ENCODE measurements at places on chromosomes 1 and 21.

- DNase-seq = no peak
Measured at GRCh38 chr1:84510668-84511067, 4.3 kb upstream of the GNG5 start.

GRCh38 chr1:50492142-50492541 lies 68.9 kb upstream of the DMRTA2 start:
- DNase-seq = no peak

DNA sequence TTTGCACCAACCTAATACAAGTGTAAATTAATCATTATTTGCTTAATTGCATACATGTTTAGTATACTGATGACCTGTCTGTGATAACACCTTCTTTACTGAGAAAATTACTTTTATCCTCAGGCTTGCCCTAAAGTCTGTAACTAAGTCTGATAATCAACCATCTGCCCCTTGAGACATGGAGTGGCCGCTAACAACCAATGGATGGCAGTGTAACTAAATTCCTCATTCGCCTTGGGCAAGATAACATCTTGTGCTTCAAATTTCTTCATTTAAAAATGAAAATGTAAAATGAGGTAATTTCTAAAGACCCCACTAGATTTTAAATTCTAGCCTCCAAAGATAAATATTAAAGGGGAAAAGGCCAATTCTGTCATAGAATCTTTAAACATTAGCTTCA lies 85.1 kb downstream of the ENAH start:
- no peak for DNase-seq

- DNase-seq = no peak
Measured at GRCh38 chr1:44338136-44338535, 16.9 kb downstream of the ERI3 start.

GRCh38 chr1:157189986-157190982 lies 52.1 kb upstream of the ETV3 start:
- DNase-seq = no peak

GRCh38 chr1:183077097-183077496 lies 53.9 kb downstream of the LAMC1 start:
- DNase-seq = no peak

DNA sequence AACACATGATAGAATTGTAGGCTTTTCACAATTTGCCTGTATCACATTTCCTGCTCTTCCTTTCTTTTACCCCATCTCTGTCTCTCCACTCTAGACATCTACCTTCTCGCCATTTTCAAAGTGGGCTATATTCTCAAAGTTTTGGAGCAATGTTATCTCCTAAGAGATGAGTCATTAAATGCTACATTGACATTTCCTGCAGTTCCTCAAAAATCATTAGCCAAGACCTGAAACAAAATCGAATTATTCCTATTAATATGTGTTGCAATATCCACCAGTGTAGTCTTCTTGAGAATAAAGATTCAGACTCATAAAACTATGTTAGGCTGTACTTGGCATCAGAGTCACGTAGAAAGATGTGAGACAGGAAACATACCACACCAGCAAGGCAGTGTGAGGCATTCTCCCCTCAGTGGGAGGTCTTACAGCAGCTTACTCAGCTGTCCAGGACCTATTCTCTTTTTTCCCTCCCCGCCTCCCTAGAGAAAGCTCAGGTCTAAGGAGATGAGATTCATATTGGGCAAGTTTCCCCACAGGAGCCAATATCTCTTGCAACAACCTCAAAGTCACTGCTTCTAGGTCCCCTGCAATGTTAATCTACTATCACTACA lies 38.8 kb downstream of the FRRS1 start:
- DNase-seq = no peak

- DNase-seq = no peak
Measured at GRCh38 chr1:175204330-175204729, 11.8 kb upstream of the KIAA0040 start.

GRCh38 chr1:63119575-63120155 lies 202.7 kb upstream of the FOXD3 start:
- DNase-seq = no peak

GRCh38 chr1:165831146-165831545 lies 3.7 kb downstream of the UCK2 start:
- DNase-seq = no peak

GRCh38 chr21:42063191-42063570 lies 7.9 kb upstream of the UMODL1 start:
- DNase-seq = no peak

DNA sequence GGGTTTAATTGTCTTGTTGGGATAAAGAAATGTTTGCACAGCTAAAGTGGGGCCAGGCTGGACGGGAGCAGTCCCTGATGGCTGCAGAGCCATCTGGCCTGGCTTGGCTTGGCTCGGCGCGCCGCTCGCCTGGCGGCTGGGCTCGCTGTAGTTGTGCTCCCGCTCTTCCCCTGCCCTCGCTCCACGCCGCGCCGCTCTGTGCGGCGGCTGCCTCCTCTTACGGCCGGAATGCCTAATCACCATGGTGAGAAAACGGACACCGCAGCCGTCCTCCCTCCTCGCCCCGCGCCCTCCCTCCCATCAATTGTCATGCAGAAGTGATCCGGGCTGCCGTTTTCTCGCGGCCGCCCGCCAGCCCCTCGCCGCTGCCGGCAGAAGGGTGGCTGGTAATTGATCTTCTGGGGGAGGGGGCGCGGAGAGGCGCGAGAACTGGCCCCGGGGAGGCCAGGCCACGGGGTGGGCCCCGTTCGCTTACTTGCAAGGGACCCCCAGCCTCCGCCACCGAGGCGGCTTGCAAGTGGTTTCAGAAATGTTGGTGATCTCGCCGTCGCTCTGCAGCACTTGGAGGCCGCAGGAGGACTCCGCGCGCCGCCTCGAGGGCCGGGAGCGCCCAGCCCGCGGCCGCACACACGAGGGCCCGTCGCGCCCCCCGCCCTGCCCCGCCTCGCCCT lies 12.4 kb downstream of the RNF220 start:
- DNase-seq = no peak

DNA sequence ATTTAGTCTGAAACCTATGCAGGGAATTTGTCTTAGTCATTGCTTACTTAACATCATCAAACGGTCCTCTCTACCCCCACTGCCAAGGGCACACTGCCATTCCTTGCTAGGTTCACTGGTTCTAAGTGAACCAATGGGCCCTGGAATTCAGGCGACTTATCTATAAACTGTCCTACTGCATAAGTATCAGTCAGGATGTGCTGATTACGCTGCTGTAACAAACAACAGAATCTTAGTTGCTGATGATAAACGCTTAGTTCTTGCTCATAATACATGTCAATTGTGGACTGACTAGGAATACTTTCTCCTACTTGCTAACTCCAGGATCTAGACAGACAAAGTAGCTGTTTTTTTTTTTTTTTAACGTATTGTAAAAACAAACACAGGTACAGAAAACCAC lies 136.1 kb downstream of the PRDM2 start:
- DNase-seq = no peak

DNA sequence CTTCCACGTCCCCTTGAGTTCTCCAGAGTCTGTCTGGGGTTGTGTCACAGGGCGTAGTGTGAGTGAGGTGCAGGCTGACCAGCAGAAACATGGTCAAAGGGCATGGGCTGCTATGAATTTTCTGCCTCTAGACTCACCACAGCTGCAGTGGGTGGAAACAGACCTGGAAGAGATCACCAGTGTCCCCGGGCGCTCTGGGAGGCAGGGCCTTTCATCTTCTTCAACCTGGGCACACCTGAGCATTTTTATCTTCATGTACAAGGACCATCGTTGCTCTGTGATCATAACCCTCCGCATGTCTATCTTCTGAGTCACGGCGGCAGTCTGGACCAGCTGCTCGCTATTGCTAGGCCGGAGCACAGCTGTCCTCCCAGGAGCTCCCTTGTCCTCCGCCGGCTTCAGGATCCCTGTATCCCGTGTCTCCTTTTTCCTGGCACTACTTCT lies 29.6 kb downstream of the DEGS1 start:
- DNase-seq = no peak

- no peak for DNase-seq
Measured at GRCh38 chr21:15210235-15210678, 145.5 kb upstream of the NRIP1 start.

GRCh38 chr1:30728832-30729638 lies 5.7 kb upstream of the MATN1 start:
- no peak for DNase-seq

GRCh38 chr1:208799186-208799585 lies 555.0 kb upstream of the PLXNA2 start:
- no peak for DNase-seq

GRCh38 chr1:159913451-159914192 lies 11.7 kb downstream of the TAGLN2 start:
- DNase-seq = no peak

GRCh38 chr1:60280256-60280655 lies 206.7 kb upstream of the C1orf87 start:
- no peak for DNase-seq

- DNase-seq = no peak
Measured at GRCh38 chr1:232925421-232926220, 24.8 kb upstream of the NTPCR start.

GRCh38 chr1:58508629-58509028 lies 37.9 kb downstream of the OMA1 start:
- no peak for DNase-seq

GRCh38 chr1:156584813-156585212 lies 5.3 kb downstream of the TTC24 start:
- no peak for DNase-seq

DNA sequence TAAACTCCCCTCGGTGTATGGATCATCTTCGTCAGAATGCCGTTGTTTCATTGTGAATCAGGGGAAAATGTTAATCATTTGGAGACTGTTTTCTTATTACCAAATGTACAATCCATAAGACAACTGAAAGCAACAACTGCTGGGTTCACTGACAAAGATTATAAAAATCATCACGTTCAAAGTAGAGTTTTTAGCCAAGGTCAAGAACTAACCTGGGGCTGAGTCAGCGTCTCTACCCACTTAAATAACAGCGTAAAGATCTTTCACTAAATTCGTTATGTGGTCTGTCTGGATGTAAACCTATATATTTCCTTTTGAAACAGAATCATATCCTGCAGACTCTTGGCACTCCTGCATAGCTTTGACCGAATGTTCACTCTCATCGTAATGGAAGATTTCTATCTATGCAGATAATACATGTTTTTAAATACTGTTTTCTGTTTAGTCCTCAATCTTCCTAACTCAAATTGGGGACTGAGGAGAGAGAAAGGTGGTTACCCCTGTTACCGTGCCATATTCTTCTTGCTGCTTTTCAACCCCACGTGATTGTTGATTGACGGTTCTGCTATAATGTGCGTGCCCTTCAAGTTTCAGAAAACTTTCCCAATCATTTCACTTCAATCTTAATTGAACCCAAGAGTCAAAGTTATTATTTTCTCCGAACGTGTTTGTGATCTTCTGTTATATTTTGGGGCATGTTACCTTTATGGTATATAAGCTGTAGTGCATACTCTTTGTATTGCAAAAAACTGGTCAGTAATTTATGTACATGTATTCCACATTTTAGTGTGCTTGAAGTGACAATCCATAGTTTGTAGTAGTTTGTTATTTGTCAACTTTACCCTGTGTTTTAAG lies 15.6 kb upstream of the NCMAP start:
- DNase-seq = no peak

GRCh38 chr1:23910553-23911246 lies 2.5 kb downstream of the CNR2 start:
- no peak for DNase-seq

DNA sequence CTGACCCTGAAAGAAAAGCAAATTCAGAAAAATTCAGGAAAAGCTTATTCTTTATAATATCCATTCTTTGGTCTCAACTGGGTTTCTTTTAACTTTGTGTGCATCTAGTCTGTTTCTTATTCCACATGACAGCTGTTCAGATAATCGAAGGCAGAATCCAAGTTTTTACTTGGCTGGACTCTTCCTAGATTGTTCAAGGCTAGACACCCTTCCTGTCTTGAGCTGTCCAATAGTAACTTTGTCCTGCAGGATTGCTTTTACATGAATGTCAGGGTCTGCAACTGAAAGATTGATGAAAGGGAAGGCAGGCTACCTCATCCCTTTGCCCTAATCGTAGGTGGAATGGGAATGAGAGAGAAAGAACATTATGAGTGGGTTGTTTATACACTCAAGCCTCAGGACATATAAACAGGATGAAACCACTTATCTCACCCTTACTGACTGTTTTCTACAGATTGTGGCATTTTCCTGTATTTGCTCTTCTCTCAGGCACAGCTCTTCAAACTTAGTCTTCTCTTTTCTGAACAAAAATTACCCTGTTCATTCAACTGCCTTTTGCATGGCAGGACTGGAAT lies 76.9 kb downstream of the LEPR start:
- no peak for DNase-seq

- DNase-seq = no peak
Measured at GRCh38 chr1:209208648-209209047, 374.9 kb upstream of the CAMK1G start.

DNA sequence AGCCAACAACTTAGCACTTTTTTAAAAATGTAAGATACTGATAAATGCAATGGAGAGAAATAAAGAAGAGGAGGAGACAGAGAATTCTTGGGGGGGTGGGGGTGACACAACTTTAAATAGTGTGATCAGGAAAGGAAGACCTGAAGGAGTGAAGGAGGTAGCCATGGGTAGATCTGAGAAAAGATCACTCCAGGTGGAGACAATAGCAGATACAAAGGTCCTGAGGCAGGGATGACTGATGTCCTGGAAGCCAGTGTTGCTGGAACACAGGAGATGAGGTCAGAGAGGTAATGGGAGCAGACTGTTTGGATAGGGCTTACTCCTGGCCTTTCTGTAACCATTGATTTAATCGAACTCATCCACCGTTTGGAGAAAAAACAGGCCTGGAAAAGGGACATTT lies 24.6 kb upstream of the TRABD2B start:
- no peak for DNase-seq

GRCh38 chr21:46554431-46555224 lies 50.3 kb downstream of the S100B start:
- DNase-seq = no peak

GRCh38 chr1:195082183-195082582 lies 1526.1 kb downstream of the KCNT2 start:
- no peak for DNase-seq

GRCh38 chr21:37655611-37656300 lies 260.5 kb downstream of the KCNJ6 start:
- DNase-seq = no peak

GRCh38 chr1:61781151-61781550 lies 38.9 kb downstream of the PATJ start:
- no peak for DNase-seq

GRCh38 chr1:115596080-115596780 lies 45.5 kb upstream of the VANGL1 start:
- DNase-seq = no peak

DNA sequence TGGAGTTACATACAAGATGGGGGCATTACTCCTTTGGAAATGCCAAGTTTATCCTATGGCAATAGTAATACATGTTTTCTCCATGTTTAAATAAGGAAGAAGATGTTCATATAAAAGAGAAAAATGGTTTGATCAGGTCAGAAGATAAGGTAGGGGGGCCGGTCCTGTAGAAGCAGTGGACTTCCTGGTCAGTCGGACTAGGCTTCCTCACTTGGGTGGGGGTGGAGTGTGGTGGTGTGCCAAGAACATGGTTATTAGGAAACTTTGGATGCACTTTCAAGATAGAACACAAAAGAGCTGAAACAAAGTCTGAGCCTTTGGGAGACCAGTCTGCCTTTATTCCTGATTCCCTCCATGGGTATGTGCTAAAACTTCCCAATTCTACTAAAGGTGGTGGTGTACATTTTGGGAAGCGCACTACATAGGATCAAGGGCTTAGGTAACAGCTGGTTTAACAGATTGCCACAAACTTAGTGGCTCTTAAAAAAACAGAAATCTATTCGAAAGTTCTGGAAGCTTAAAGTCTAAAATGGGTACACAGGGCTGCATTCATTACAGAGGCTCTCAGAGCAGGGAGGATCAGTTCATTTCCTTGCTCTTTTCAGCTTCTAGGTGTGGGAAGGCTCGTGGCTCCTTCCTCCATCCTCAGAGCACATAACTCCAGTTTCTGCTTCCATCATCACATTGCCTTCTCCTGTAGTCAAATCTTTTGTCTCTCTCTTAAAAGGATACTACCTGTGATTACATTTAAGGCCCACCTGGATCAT lies 64.6 kb downstream of the KDM1A start:
- DNase-seq = no peak
